ENCODE measurements at places on chromosomes 7 and 10.

- DNase-seq, result no peak
Observed at GRCh38 chr7:101390901-101391301, 28.2 kb downstream of the COL26A1 start.

GRCh38 chr10:106873770-106874603 lies 290.5 kb downstream of the SORCS1 start:
- DNase-seq, result no peak

- no peak for DNase-seq
Observed at GRCh38 chr10:87064651-87065050, 30.0 kb downstream of the GLUD1 start.

GRCh38 chr10:58741673-58742072 lies 229.0 kb downstream of the BICC1 start:
- DNase-seq, result no peak

- DNase-seq, result no peak
Observed at GRCh38 chr10:17607603-17608332, 9.4 kb downstream of the HACD1 start.

- no peak for DNase-seq
Observed at GRCh38 chr7:22812353-22812752, 10.3 kb downstream of the TOMM7 start.

DNA sequence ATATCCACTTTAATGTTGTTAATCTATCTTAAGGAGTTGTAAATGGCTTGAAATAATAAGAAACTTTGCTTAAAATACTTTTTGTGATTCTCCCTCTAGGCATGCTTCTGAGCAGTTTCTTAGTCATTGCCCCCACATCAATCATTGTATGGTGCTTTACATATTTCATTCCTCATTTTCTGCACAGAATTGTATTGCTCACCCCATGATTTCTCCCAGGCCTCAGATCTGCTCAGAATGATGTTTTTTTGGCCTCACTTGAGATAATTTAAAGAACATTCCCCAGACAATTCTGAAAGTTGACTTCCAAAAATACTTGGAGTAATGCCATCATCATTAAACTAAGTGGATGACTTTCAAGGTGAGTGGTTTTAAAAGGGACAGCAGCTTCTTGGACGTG lies 82.1 kb upstream of the PRPS1L1 start:
- no peak for DNase-seq

DNA sequence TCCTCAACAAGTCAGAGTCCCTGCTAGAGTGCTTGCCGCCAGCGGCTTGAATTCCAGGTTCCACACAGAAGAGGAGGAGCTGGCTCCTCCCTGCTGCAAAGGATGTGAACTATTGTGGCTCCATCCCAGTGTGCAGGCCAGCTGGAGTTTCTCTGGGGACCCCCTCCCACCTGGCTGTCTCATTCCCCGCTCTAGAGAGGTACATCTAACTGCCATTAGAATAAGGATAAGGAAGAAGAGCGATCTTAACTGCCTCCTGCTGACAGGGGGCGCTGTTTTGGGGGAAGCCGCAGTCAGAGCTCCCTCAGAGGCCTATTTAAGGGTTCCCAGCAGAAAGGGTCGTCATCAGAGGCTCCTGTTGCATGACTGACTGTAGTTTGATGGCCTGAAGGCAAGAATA lies 40.8 kb upstream of the HECW1 start:
- no peak for DNase-seq

- no peak for DNase-seq
Observed at GRCh38 chr7:135434047-135434446, 75.9 kb downstream of the CNOT4 start.

DNA sequence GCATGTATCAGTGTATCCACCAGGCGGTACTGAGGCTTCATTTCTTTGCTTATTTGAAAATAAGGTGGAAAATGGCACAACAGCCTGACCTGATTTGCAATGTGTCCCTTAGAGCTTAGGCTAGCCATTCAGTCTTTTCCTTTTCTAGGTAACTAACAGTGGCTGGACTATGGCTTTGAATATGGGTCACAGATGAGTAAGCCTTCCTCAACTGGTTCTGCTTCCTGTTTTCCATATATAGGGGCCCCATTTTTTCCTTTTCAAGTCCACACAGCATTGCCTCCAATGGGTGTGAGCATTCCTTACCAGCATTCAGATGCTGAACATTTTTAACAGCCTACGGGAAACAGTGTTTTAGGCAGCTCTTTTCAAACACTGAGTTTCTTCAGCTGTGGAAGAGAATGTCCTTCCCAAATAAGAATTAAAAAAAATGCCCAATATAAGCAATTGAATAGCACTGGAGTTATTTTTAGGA lies 3.9 kb upstream of the ITGB1 start:
- DNase-seq, result no peak

DNA sequence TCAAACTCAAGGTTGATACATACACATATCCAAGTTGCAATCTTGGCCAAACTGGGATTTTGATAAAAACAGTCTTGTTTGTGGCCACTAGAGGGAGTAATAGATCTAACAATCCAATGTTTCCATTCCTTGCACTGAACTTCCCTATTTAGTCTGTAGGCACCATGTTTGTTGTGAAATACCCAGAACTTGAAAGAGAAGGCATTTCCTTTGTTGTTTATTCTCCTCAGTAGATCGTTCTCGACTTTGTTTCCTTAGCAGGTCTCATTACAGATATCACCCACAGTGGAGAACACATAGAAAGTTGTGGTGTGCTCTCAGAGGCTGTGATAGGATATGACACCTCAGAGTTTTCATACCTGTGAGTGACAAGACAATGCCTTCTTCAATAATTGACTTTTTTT lies 70.3 kb upstream of the MXI1 start:
- DNase-seq, result no peak

DNA sequence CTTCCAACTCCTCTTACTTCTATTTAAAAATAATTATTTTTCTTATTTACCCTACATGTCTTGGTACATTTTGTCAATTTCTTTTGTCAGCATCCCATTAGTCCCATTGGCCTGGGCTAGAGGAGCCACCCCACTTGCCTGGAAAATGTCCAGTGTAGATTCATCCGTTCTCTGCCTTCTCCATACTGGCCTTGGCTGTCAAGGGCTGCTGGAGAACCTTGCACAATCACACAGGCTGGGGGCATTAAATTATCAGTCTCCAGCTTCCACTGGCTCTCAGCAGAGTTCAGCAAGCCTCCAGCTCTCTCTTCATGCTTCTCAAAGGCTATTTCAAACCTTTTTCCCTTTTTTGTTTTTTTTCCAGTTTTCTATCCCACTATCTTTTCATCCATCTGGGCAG lies 13.8 kb upstream of the ZCCHC24 start:
- DNase-seq, result no peak

GRCh38 chr10:10492420-10492819 lies 525.3 kb upstream of the CELF2 start:
- DNase-seq, result no peak

DNA sequence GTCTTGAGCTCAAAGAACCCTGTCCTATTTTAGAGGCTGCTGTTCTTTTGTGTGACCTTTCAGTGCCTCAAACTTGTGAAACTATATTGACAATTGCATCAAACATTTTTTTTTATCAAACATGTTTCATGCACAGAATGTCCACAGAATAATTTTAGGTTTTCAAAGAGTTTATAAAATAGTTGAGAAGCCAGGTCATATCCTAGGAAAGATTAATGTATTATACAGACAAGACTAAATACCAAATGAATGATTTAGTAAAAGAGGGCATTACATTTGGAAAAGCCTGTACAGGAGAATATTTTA lies 67.0 kb downstream of the CDK6 start:
- DNase-seq, result no peak

DNA sequence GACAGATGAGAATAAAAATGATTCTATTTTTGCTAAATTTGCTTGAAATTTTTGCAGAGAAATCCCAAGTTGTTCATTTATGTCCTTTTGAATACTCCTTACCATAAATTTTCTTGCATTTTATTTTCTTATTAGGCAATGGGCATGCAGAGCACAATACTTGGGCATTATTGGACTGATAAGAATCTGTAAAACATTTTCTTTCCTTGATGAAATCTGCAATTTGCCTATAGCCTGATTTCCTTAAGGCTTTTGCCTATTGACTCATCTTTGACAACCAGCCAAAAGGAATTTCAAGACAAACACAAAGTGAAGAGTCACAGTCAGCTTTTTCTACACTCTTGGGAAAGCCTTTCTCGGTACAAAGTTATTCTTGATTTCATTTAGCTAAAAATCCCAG lies 30.5 kb upstream of the GNAT3 start:
- no peak for DNase-seq

- DNase-seq, result no peak
Observed at GRCh38 chr7:99719996-99720769, 14.8 kb downstream of the CYP3A7 start.

DNA sequence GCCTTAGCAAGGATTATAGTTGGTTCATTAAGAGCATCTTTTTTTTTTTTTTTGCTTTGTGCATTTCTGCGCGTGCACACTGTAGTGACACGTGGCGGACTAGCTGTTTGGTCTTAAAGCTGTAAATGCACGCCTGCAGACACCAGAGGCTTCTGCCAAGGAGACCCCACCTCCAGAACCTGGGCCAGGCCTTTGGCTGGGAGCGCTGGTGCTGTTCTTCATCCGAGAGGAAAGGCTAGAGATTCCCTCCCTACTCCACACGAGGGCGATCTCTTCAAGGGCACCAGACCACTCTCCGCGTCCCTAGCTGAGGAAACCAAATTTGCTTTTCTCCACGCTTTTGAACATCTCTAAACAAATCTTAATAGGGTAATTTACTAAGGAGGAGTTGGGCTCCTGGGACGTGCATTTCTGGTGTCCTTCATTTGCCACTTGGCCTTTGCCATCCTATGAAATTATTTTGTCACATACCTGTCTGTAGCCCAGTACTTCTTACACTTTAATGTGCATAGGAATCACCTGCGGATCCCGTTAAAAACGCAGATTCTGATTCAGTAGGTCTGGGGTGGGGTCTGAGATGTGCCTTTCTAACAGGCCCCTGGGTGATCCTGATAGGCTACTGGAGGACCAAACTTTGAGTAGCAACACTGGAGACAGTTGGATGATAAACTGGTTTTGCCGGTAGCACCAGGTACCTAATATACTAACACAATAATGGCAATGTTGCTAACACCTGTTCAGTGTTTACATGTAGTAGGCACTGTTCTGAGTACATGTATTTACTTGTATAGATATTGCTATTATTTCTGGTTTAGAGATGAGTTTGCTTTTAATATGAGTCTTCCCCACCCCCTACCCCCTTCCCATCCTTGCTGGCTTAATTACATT lies 1.3 kb upstream of the SLC26A5 start:
- peak; percentile 50 for DNase-seq

DNA sequence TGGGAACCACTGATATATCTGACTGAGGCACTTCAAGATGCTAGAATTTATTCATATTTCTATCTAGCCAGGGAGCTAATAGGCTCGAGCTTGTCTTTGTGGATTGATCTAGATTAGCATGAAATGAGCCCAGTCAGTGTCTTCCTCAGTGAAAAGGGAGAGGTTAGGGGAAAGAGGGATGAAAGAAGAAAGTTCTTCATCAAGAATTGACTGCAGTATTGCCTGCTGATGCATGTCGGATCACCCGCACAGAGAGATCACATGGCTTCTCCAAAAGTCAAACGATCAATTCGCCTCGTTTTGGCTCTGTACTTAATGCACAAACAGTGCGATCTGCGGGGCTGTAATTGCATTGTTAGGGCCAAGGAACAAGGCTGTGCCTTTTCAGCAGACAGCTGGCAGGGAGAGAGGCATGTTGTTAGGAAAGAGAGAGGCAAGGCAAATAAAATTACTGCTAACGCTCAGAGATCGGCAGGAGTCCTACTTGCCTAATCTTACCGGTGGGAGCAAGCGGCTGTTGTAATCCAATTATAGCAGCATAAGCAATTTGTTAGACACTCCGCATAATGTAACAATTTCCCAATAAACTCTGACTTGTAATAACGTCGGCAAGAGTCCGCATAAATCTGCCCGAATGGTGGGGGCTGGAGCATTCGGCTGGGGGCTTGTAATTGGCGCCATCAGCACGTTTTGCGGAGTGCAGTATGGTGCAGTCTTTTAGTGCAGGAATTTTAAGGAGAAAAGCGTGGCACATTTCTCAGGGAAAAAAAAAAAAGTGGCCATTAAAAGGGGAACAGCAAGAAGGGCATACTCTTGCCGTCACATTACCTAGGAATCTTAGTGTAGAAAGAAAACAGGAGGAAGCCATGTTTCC lies 102.1 kb downstream of the POLL start:
- peak; percentile 46 for DNase-seq

GRCh38 chr10:50850578-50851230 lies 34.7 kb downstream of the A1CF start:
- DNase-seq, result no peak

- DNase-seq, result no peak
Observed at GRCh38 chr10:44516891-44517290, 132.0 kb upstream of the CXCL12 start.

- DNase-seq, result no peak
Observed at GRCh38 chr10:123893651-123894050, 2.0 kb upstream of the CPXM2 start.

- no peak for DNase-seq
Observed at GRCh38 chr10:18666810-18667209, 7.6 kb downstream of the ARL5B start.

GRCh38 chr7:18038382-18038781 lies 10.7 kb upstream of the PRPS1L1 start:
- DNase-seq, result no peak

GRCh38 chr7:139181404-139181803 lies 49.6 kb upstream of the UBN2 start:
- no peak for DNase-seq

GRCh38 chr7:21507627-21508343 lies 35.1 kb upstream of the DNAH11 start:
- DNase-seq, result no peak

DNA sequence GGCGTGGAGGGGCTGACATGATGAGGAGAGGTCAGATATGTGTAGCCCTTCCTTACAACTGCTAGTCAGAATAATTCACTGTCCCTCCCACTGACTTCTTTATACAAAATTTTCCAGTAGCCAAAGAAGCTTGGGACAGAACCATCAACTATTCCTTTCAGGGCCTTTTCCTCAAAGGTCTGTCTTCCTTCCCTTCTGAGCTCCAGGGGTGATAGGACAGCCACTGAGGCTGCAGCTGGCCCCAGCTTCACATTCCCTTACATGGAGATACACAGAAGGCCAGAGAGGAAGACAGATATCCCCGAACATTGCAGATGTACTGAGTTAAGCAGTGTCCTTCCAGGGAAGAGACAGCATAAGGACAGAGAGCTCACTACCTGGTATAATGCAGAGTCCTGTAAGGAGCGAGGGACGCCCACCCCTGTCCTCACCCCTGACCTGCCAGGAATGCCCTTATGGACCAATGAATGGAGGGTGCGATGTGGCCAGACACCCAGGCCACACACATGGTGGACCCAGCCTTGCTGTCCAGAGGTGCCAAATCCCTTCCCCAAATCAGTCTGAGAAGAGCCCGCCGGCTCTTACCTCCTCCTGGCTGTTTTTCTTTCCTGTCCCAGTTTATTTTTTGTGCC lies 754.7 kb downstream of the GRID1 start:
- DNase-seq, result peak; percentile 33

DNA sequence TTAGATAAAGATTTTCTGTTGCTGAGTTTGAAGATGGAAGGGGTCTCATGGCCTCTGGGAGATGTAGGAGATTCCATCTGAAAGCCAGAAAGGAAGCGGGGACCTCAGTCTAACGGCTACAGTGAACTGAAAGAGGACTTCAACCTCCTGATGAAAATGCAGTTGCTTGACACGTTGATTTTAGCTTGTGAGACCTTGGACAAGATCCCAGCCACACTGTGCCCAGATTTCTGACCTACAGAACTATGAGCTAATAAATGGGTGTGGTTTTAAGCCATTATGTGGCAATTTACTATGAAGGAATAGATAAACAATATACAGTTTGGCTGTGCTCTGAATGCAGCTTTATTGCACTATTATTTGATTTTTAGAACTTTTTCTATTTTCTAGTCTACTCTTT lies 342.3 kb upstream of the SEMA3D start:
- DNase-seq, result no peak

Measured in right forelimb (tissue), 1 donor.